ENCODE measurements at places on chromosomes 4 and X. TPM values are rescaled to one million over a fixed set of nuclear protein-coding genes. Genes with fewer than 3 reads are reported as not detected.

Gene WWC2
- total RNA-seq, result 4.3 TPM

Gene FOXR2
- total RNA-seq, result not detected

Gene GIMD1
- total RNA-seq, result not detected

Gene AFM
- total RNA-seq, result not detected

Gene PDGFRA
- 0.94 TPM for total RNA-seq

Gene AVPR2
- not detected for total RNA-seq

Gene MED28
- total RNA-seq, result 18.5 TPM

Gene HPGDS
- not detected for total RNA-seq

Data from mononuclear cell (primary cell).